ENCODE measurements at places on chromosomes 1 and 21.

- DNase-seq, result no peak
These were observed 100.2 kb downstream of the OMA1 start for GRCh38 chr1:58446368-58446767.

GRCh38 chr1:43541721-43542401 lies 11.2 kb downstream of the PTPRF start:
- peak; percentile 91 for DNase-seq

DNA sequence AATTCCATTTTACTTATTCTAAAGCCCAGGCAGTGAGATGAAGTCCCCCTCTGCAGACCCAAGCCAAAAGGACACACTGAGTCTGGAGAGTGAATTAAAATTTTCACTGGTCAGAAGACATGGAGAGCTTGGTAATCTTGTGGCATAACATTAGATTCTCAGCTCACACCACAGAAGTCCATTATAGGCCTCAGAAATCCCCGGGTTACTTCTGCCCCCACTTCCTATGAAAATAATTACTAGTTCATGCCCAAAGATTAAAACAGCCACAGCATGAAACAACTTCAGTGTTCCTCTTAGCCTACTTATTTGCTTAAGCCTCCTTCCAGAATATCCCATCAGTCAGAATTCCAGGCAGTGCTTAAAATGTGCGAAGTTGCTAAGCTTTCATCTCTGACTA lies 123.3 kb downstream of the ZC3H11B start:
- no peak for DNase-seq

GRCh38 chr1:53334781-53335180 lies 6.9 kb upstream of the LRP8 start:
- DNase-seq, result no peak

GRCh38 chr1:232891656-232892317 lies 58.6 kb upstream of the NTPCR start:
- DNase-seq, result no peak

GRCh38 chr1:912740-913301 lies 10.9 kb upstream of the SAMD11 start:
- DNase-seq, result no peak

- no peak for DNase-seq
These were observed 31.7 kb upstream of the ENSA start for GRCh38 chr1:150661156-150661555.

DNA sequence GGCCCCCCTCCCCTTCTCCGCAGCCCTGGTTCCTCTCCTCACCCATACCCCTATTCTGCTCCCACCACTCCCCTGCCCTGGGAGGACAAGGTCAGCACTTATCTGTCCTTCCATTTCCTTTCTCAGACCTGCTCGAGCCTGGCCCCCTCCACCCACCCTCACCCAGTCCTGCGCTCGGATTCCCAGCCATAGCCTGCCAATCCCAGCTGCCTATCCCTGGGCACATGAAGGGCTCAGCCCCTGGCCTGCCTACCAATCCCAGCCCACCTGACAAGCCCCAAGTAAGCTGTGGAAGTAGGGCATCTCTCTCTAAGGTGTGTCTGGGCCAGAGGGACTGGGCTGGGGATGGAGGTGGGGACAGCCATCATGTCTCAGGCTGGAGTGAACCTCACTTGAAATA lies 5.4 kb downstream of the BLACAT1 start:
- DNase-seq, result no peak

GRCh38 chr1:221458447-221459156 lies 283.3 kb downstream of the DUSP10 start:
- DNase-seq, result no peak

GRCh38 chr1:23530747-23531561 lies at the start of gene E2F2:
Gene E2F2 (minus strand): TSS chr1:23531233. CDS start chr1:23530793, 440 bp downstream.
- DNase-seq, result peak; percentile 87

DNA sequence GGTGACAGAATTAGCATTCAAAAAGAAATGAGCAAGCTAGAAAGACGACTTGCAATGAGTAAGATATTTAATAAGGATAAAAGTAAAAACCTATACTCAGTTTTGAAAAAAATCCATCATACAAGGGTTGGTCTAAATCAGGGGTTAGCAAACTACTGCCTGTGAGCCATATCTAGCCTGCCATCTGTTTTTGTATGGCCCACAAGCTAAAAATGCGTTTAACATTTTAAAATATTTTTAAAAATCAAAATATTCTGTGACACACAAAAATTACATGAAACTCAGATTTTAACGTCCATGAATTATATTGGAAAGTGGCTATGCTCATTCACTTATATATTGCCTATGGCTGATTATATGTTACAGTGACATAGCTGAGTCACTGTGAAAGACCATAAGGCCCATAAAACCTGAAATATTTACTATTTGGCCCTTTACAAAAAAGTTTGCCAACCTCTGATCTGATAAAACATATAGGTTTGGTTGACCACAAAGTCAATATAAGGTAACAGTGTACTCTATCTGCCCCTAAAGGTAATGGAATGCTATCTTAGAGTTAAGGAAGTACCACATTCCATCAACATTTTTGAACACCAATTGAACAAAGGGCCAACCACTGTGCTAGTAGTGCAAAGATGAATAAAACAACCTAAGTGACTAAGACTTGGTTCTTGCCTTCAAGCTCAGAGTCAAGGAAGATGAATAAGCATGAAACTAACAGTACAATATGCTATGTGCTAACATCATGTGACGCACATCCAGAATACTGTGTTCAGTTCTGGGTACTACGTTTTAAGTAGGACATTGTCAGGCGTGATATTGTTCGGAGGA lies 3.2 kb downstream of the IFT25 start:
- DNase-seq, result no peak

- no peak for DNase-seq
These were observed 22.6 kb downstream of the PODN start for GRCh38 chr1:53084589-53084971.

- no peak for DNase-seq
These were observed 12.5 kb downstream of the MACO1 start for GRCh38 chr1:25443030-25443699.
